ENCODE measurements at places on chromosomes 3 and 15.

DNA sequence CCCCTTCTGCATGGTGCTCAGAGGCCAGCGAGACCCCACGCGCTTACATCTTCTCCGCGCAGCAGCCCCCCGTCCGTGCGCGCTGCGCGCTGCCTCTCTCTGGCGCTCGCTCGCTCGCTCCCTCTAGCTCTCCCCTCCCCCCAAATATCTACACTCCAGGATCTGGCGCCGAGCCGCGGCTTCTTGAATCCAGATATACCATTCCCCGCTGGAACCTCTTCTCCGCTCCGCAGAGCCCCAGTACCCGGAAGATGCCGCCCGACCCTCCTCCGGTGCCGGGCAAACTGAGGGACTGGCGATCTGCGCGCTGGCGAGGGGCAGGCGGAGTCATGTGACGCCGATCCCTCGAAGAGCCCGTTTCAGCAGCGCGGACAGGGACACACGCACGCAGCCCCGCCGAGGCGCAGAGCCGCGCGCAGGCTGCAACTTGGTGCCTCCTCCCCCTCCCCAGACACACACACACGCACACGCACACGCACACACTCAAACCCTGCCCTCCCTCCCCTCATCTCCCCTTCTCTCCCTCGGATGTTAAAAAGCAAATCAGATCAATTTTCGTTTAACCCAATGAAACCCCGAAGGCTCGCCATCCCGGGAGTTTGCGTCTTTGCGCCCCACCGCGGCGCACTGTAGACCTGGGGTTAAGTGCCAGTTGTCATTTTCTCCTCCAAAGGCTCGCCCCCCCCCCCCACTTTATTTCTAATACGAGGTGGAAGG is at the start of gene RASGRF1:
TSS of gene RASGRF1 (minus strand) at position 294 of the 717 bp plus-strand sequence. CDS start at position 12, 282 bp downstream.
- no peak within 1 kb of the TSS for H3K4me3 ChIP-seq
- no peak for DNase-seq
- no peak within 1 kb of the TSS for H3K27ac ChIP-seq
- H3K36me3 ChIP-seq: no peaks in the 10 kb centered on the region
- H3K27me3 ChIP-seq: peaks cover 85% of the 10 kb centered on the region
- peaks cover 6% of the 10 kb centered on the region for H3K4me1 ChIP-seq

DNA sequence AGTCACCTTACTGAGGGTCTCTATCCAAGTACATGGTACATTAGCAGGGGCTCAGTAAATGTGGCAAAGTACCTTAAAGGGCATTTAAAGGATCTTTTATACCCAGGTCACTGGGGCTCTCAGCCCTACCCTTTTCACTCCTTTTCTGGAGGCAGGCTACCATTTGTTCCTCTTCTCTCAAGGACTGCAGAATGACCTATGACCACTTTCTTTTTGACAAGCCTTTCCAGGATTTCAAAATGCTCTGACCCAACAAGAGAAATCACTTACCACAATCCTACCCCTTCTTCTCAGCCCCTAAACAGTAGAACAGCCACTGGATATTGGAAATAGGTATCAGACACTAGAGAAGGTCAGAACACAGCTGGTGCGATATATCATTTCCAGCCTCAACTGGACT is 221.8 kb upstream of the TPRG1 start:
- H3K4me3 ChIP-seq: no peak overlapping the region
- DNase-seq: no peak
- H3K27ac ChIP-seq: peak overlapping the region; percentile 1
- H3K27me3 ChIP-seq: peaks cover 38% of the 10 kb centered on the region

- no peak for DNase-seq
- H3K4me1 ChIP-seq: no peaks in the 10 kb centered on the region
- H3K27ac ChIP-seq: no peak overlapping the region
- H3K36me3 ChIP-seq: no peaks in the 10 kb centered on the region
- H3K4me3 ChIP-seq: no peak overlapping the region
Observed at GRCh38 chr3:127857333-127857732, 35.0 kb upstream of the MGLL start.

DNA sequence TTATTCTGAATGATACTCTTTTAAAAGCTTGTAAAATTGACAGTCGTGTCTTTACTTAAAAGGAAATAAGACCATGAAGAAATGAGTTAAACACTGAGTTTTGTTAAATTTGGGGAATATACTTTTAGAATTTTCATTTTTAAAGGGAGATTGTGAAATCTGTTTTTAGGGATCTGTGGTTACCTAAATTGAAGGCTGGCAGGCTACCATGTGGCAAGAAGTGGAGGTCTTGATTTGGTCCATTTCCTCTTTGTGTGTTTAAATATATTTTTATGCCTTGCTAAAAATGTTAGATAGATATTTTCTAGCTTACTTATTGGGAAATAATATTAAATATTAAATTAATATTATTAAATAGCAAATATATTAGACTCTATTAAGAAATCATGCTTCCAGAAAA is 36.6 kb upstream of the SLC22A13 start:
- H3K27ac ChIP-seq: no peak overlapping the region
- no peak overlapping the region for H3K4me3 ChIP-seq
- no peak for DNase-seq
- H3K27me3 ChIP-seq: no peaks in the 10 kb centered on the region
- peaks cover 4% of the 10 kb centered on the region for H3K4me1 ChIP-seq

DNA sequence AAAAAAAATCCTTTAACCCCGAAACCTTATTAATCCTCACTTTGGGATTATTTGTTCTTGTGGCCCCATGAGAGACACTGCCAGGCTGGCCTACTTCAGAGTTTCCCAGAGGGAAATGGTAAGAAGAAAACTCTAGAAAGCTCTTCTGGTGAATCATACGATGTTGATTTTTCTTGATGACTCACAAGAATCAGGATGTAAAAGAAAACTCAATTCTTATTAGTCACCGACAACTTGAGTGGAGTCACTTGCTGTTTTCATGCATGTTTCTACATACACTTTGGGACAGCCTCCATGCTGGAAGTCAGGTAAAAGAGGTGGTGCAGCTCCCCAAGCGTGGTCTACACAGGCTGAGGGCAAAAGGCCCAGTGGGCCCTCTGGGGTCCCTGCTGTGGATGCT is 42.8 kb downstream of the MYO5C start:
- peaks cover 2% of the 10 kb centered on the region for H3K4me1 ChIP-seq
- peaks cover 4% of the 10 kb centered on the region for H3K36me3 ChIP-seq
- H3K27me3 ChIP-seq: peaks cover 3% of the 10 kb centered on the region
- no peak overlapping the region for H3K27ac ChIP-seq
- DNase-seq: no peak
- no peak overlapping the region for H3K4me3 ChIP-seq

DNA sequence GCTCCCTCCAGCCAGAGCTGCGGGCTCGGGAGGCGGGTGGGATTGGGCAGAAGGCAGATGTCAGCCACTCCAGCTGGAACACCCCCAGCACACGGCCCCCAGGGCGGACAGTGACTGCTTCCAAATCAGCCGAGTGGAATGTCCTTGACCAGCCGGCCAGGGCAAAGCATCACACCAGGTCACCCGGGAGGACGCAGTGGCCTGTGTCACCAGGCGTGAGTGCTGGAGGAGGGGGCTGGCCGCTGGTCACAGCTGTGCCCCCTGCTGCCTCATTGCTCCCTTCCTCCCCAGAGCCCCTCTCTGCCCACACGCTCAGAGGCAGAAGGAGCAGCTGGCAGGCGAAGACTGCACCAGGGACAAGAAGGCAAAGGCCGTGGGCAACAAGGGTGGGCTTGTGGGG is 33.5 kb downstream of the NTRK3 start:
- H3K4me1 ChIP-seq: no peaks in the 10 kb centered on the region
- peaks cover 28% of the 10 kb centered on the region for H3K27me3 ChIP-seq
- H3K36me3 ChIP-seq: no peaks in the 10 kb centered on the region
- no peak overlapping the region for H3K27ac ChIP-seq
- no peak for DNase-seq

DNA sequence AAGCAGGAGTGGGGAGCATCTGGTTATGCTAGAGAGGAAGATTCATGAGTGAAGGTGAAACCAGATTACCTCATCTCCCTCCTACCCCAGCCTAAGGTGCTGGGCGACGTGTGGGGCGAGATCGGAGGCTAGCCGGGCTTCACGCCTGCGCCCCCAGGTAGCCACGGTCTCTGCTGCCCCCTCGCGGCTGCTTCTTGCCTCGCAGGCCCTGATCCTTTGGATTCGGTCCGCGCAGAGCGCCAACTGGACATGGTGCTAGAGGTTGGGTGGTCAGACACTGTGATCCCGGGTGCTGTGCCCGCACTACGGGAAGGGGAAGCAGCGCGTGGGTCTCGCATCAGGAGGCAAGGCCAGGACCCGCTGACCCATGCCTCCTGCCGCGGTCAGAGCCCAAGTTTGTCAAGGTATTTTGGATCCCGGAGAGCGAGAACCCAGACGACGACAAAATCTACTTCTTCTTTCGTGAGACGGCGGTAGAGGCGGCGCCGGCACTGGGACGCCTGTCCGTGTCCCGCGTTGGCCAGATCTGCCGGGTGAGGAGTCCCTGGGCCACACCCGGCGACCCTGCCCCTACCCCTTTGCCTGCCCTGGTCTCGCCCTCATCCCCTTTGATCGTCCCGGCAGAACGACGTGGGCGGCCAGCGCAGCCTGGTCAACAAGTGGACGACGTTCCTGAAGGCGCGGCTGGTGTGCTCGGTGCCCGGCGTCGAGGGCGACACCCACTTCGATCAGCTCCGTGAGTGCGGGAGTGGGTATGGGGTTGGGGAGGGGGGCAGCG is 4.2 kb downstream of the SEMA3B start:
- peak overlapping the region; percentile 89 for H3K27ac ChIP-seq
- H3K27me3 ChIP-seq: peaks cover 35% of the 10 kb centered on the region
- peak overlapping the region; percentile 83 for H3K4me3 ChIP-seq
- DNase-seq: peak; percentile 88
- H3K36me3 ChIP-seq: peaks cover 20% of the 10 kb centered on the region

GRCh38 chr3:195117978-195118581 is 152.9 kb downstream of the XXYLT1 start:
- H3K36me3 ChIP-seq: no peaks in the 10 kb centered on the region
- no peak for DNase-seq
- peak overlapping the region; percentile 13 for H3K27ac ChIP-seq
- no peaks in the 10 kb centered on the region for H3K27me3 ChIP-seq
- H3K4me3 ChIP-seq: no peak overlapping the region
- peaks cover 3% of the 10 kb centered on the region for H3K4me1 ChIP-seq

- H3K36me3 ChIP-seq: no peaks in the 10 kb centered on the region
- H3K4me3 ChIP-seq: no peak overlapping the region
- H3K27ac ChIP-seq: no peak overlapping the region
- peaks cover 18% of the 10 kb centered on the region for H3K27me3 ChIP-seq
Observed at GRCh38 chr15:71337197-71337845, 222.1 kb downstream of the THSD4 start.

- H3K36me3 ChIP-seq: peaks cover 47% of the 10 kb centered on the region
- H3K27ac ChIP-seq: peak overlapping the region; percentile 99
- H3K4me3 ChIP-seq: peak overlapping the region; percentile 93
Observed at GRCh38 chr3:48467110-48467454, 20.5 kb downstream of the ATRIP start.

DNA sequence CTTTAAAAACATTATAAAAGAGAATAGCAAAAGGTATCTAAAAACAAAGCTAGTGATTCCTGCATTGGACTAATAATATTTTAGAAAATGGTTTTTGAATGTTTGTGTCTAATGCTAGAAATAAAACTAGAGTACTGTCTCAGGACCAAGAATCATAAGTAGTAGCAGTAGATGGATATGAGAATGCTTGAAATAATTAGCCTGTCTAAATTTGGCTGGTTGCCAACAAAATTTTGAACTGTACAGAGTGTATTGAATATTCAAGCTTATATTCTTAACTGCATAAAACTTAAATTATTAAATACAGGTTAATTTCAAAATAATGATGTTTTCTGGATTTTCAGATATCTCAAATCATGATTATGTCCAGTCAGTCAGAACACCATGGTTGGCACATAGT is 14.0 kb downstream of the ABHD5 start:
- no peaks in the 10 kb centered on the region for H3K4me1 ChIP-seq
- H3K4me3 ChIP-seq: no peak overlapping the region
- H3K36me3 ChIP-seq: peaks cover 12% of the 10 kb centered on the region
- H3K27ac ChIP-seq: no peak overlapping the region
- DNase-seq: no peak

DNA sequence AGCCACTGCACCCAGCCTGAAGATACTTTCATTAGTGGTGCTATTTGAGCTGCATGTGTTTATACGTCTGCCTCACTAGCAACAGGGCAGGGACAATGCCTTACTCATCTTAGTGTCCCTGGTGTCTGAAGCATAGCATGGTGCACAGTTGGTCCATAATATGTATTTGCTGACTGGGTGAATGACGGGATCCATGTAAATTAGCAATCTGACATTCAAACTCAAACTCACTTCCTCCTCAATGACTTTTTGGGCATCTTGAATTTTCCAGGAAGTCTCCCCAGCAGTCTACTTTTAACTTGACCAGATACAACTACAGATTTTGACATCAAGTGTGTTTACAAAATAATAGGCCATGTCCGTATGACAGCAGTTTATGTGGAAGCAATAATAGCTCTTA is 3.0 kb upstream of the LDHAL6B start:
- H3K27ac ChIP-seq: no peak overlapping the region
- no peak for DNase-seq
- H3K27me3 ChIP-seq: peaks cover 6% of the 10 kb centered on the region
- H3K4me3 ChIP-seq: no peak overlapping the region

DNA sequence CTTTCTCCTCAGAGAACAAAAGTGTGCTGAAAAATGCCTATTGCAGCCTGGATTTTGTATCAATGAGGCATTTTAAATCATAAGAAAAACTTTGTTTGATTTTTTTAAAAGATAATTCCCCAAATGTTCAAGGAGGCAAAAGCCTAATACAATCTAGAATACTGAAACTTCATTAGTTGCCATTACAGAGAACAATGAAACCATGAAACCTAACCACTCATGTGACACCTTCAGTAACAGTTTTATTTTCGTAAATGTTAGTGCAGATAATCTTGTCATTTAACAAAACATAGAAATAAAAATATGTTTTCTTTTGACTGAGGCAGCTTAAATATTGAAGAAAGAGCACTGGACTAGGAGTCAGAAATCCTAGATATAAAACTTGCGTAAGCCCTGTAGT is 655.9 kb downstream of the RBMS3 start:
- no peaks in the 10 kb centered on the region for H3K36me3 ChIP-seq
- no peak for DNase-seq
- no peaks in the 10 kb centered on the region for H3K4me1 ChIP-seq
- H3K27ac ChIP-seq: no peak overlapping the region
- no peaks in the 10 kb centered on the region for H3K27me3 ChIP-seq
- no peak overlapping the region for H3K4me3 ChIP-seq

- H3K36me3 ChIP-seq: peaks cover 3% of the 10 kb centered on the region
- H3K27me3 ChIP-seq: peaks cover 59% of the 10 kb centered on the region
- no peak overlapping the region for H3K27ac ChIP-seq
- DNase-seq: no peak
- H3K4me1 ChIP-seq: no peaks in the 10 kb centered on the region
- no peak overlapping the region for H3K4me3 ChIP-seq
Observed at GRCh38 chr15:92333709-92334108, 60.0 kb upstream of the ST8SIA2 start.

GRCh38 chr3:52498137-52499054 is 3.3 kb downstream of the STAB1 start:
- H3K4me1 ChIP-seq: peaks cover 4% of the 10 kb centered on the region
- no peak for DNase-seq
- no peaks in the 10 kb centered on the region for H3K27me3 ChIP-seq
- H3K4me3 ChIP-seq: no peak overlapping the region
- H3K36me3 ChIP-seq: peaks cover 8% of the 10 kb centered on the region

- peaks cover 8% of the 10 kb centered on the region for H3K4me1 ChIP-seq
- no peak overlapping the region for H3K4me3 ChIP-seq
- H3K36me3 ChIP-seq: no peaks in the 10 kb centered on the region
- no peak overlapping the region for H3K27ac ChIP-seq
- DNase-seq: no peak
- H3K27me3 ChIP-seq: peaks cover 67% of the 10 kb centered on the region
Observed at GRCh38 chr15:98596885-98597392, 51.4 kb upstream of the IGF1R start.

- peaks cover 40% of the 10 kb centered on the region for H3K27me3 ChIP-seq
- no peak overlapping the region for H3K4me3 ChIP-seq
- peaks cover 3% of the 10 kb centered on the region for H3K36me3 ChIP-seq
- H3K4me1 ChIP-seq: no peaks in the 10 kb centered on the region
- DNase-seq: no peak
Observed at GRCh38 chr15:29969562-29970401, 113.0 kb upstream of the GOLGA8J start.
